Stimulated activated CD4-positive, alpha-beta T cell treated with anti-CD3 and anti-CD28 coated beads, Interleukin-2, amount 100 ng/mL, for 24 hours (primary cell): ENCODE measurements at places on chromosomes 2 and 18.

DNA sequence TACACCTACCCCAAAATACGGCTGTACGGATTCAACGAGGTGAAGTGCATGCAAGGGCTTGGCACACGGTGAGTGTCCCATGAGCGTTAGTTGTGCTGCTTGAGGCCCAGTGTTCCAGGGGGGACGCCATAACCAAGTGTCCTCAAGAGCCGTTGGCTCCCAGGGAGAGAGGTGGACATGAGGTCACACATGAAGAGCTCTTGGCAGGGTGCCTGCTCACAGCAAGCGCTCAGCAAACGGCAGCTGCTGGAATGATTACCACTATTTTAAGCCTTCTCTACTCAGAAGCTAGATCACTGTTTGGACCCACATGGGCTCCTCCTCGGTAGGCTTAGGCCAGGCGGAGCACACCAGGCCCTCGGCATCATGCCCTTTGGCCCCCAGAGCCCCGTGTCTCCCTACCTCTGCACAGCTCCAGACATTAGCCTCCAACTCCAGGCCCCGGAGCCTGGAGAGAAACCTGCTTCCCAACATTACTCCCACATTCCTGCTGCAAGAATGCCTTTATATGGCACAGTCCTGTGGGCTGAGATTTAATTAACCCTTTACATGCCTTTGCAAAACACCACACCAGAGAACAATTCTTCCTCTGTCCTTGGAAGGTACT, 68.4 kb upstream of the PPP1CB start:
- no peak for DNase-seq

DNA sequence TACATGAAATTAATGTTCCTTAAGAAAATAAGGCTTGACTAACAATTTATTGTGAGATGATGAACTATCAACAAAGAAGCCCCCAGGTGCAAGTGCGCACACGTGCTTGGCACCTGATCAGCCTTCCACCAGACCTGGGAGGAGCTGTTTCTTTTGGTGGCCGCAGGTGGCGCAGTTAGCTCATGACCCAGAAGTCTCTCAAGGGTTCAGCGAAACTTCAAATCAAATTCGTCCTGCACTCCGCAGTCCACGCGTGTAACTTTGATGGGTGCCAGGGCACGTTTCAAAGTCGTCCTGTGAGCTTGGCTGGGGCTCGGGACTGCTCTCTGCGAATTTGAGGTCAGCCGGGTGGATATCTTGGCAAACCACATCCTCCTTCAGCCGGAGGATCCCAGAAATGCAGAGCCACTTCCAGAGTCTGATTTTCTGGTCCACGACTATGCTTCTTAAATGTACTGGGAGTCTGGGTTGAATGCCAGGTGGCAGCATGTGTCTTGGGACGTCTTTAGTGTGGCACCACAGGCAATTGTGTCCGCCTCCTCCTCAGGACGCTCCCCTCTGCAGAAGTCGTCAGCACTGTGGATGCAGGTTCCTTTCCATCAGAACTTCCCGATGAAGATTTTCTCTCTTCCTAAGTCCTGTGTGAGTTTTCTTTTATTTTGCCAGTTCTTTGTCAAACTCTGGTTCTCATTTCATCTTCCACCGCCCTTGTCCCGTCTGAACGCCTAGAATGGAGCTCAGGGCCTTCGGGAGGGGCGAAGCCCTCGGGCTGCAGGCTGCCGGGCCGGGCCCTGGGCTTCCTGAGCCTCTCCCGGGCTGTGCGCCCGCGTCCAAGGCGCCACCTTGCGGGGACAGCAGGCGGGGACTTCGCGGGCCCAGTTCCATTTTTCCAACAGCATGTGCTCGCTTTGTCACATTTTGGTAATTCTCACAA, 61.3 kb upstream of the RAPGEF4 start:
- peak; percentile 35 for DNase-seq

DNA sequence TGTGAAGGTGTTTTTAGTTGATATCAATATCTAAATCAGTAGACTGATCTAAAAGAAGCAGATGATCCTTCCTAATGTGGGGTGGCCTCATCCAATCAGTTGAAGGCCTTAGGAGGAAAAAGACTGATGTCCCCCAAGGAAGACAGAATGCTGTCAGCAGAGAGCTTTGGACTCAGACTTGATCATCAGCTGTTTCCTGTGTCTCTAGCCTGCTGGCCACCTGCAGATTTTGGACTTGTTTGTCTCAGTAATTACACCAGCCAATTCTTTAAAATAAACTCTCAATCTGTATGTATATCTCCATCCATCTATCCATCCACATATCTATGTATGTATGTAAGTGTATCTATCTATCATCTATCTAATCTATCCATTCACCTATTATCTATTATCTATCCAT, 301.3 kb downstream of the LPIN1 start:
- DNase-seq: no peak

GRCh38 chr2:176637486-176638166, 368.4 kb downstream of the MTX2 start:
- DNase-seq: peak; percentile 20

DNA sequence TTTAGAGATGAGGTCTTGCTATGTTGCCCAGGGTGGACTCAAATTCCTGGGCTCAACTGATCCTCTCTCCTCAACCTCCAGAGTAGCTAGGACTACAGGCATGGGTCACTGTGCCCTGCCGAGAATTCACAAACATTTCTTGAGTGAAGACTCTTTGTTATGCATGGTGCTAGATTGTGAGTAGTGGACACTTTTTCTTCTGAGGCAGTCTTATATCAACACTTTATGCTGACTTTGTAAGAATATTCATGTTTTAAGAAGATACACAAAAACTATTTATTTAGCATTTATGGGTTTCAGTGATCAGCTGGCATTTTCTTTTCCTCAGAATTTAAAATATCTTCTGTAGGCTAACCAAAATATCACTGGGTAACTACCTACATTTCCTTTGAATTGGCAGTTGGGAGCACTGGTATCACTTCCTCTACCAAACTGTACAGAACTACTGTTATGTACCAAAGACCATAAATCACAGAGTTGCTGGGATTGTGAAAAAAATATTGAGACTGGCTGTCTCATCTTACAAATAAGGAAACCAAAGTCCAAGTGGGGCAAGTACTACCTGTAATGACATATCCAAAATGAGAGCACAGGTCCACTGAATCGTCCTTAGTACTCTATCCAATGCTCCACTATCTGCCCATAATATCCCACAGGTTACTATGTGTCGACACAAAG, 34.0 kb downstream of the DOCK10 start:
- no peak for DNase-seq

DNA sequence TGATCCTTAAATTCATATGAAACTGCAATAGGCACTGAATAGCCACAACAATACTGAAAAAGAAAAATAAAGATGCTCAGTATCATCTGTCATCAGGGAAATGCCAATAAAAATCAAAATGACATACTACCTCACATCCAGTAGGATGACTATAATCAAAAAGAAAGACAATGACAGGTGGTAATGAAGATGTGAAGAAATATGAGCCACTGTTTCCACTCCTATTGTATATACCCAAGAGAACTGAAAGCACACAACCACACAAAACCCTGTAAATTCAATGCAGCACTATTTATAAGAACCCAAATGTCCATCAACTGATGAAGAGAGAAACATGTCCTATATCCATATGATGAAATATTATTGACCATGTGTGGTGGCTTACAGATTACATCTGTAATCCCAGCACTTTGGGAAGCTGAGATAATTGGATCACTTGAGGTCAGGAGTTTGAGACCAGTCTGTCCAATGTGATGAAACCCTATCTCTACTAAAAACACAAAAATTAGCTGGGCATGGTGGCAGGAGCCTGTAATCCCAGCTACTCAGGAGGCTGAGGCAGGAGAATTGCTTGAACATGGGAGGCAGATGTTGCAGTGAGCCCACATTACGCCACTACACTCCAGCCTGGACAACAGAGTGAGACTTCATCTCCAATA, 39.9 kb downstream of the MAP3K2 start:
- DNase-seq: no peak

- no peak for DNase-seq
Observed at GRCh38 chr2:222713002-222713401, 41.5 kb downstream of the MOGAT1 start.

DNA sequence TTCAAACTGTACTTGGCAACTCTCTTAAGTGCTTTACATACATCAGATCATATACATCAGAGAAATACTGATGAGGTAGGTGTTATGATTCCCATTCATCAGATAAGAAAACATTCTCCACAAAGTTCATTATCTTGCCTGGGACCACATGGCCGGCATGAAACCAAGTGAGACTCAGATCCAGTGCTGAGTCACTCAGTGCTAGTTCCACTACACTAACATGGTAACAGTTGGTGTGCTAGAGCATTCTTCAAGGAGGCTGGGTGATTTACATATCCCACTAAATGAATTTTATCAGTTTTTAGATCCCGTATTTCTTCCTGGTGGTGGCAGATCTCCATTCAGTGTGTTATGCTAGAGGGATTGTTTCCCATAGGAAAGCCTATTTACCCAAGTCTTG, 772.0 kb downstream of the CNTNAP5 start:
- no peak for DNase-seq

DNA sequence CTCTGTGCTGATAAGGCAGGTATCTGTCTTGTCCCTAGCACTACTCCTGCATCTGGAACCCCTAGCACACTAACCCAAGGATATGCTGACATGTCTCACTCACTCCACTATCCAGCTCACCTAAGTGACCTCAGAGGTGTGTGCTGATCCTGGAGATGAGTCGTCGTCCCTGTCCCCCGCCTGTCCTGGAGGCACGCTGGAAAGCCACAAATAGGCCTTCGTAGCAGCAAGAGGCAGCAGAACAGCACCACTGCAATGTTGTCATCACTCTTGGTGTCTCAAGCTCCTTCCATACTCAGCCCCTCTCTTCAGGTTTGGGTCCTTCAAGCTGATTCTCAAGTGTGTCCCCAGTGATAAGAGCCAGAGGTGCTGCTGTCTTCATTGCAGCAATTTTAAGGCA, 73.0 kb upstream of the ITGA6 start:
- no peak for DNase-seq

DNA sequence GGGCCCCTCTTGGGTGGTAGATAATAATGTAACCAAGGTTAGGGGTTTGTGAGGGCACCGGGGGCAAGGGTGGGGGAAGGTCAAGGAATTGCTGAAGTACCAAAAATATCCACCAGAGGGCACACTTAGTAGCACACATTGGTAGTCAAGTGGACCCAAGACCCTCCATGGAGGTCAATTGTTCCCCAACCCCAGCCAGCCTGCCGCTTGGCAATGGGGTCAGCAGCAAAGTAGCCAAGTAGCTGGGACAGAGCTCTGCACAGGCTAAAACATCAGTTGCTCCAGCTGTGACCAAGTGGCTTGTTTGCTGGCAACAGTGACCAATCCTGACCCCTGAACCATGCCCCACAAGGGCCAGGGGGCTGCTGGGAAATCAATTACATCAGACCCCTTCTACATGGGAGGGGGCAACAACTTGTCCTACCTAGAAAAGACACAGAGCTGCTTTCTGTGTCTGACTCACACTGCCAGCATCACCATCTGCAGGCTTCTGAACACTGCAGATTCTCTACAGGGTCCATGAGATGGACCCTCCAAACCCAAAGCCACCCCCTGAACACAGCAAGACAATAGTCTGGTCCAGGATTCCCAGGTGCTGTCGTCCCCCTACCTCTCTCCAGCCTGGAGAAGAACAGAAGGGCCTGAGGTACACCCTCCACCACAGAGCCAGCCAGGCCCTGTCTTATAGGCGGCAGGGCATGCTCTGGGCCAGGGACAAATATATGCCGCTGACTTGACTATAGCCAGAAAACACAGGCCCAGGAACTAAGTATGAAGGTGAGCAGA, 76.0 kb downstream of the EMX1 start:
- DNase-seq: peak; percentile 18

DNA sequence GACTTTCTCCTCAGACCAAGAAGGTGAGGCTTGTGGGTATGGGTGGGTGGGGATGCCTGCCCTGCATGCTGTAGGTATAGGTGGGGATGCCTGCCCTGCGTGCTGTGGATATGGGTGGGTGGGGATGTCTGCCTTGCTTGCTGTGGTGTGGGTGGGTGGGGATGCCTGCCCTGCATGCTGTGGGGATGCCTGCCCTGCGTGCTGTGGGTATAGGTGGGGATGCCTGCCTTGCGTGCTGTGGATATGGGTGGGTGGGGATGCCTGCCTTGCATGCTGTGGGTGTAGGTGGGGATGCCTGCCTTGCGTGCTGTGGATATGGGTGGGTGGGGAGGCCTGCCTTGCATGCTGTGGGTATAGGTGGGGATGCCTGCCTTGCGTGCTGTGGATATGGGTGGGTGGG, 278.4 kb downstream of the NEDD4L start:
- DNase-seq: no peak

DNA sequence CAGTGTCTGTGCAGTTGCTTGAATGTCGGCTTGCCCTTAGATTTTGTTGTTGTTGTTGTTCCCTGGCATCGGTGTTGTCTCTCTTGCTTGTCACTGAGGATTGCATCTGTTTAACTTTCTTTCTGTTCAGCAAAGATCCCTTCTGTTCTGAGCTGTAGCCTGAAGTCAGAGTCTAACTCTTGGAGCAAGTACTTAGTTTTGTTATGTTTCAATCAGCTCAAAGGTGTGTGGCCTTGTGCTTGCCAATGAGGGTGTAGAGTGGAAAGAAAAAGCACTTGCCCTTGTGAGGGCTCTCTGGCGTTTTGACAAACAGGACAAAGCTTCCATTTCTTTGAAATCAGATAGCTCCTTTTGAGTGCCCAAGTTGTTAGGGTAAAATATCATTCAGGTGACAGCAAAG, 757.1 kb upstream of the CDH7 start:
- no peak for DNase-seq

DNA sequence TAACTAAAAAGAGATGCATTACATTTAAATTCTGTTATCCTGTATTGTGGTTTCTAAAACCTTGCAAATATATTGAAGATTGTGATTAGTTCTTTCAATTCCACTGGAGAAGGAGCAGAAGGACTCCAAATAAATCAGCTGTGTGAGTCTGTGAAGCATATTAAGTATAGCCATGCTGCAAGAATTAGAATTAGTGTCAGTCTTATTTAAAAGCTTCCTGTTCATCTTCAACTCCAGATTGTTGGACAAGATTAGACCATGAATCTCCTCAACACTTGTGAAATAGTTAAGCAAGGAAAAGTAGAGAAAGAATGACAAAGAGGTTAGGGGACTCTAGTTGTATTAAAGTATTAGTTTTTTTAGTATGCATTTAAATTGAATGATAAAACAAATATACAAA, 92.5 kb upstream of the LRP1B start:
- no peak for DNase-seq

DNA sequence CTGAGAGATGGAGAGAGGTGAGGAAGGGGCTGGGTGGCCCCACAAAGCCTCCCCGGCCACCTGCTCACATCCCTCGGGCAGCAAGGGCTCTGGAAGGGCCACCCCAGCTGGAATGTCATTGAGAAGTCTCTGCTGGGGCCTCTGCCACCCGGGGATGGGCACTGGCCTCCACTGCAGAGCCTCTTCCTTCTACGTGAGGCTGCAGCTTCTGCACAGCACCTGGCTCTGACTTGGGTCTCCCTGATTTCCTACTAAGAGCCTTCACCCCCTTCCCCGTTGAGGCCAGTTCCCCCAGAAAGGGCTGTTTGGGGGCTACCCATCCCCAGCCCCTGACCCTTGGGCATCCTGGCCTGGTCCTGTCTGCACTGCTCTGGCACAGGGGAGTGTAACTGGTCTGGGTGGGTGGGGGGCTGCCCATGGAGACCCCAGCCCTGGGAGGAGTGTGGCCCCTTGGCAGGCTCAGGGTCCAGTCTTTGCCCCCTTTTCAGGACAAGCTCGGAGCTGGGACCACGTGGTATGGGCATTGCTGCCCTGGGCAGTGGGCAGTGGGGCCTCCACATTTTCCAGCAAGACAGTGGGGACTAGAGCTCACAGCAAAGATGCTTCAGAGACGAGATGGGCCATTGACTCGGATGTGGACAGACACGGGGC, 5.6 kb downstream of the PDCD1 start:
- peak; percentile 1 for DNase-seq

- no peak for DNase-seq
Observed at GRCh38 chr2:164896634-164897355, 55.2 kb upstream of the COBLL1 start.

- no peak for DNase-seq
Observed at GRCh38 chr2:217903142-217903858, 99.5 kb downstream of the TNS1 start.
